Stimulated activated CD4-positive, alpha-beta T cell treated with anti-CD3 and anti-CD28 coated beads, Interleukin-1b, Interleukin-23, amount 100 ng/mL, for 24 hours (primary cell): ENCODE measurements at places on chromosomes 4 and X.
A peak's percentile ranks its signal among the peaks of the same experiment; 100 is the strongest.

DNA sequence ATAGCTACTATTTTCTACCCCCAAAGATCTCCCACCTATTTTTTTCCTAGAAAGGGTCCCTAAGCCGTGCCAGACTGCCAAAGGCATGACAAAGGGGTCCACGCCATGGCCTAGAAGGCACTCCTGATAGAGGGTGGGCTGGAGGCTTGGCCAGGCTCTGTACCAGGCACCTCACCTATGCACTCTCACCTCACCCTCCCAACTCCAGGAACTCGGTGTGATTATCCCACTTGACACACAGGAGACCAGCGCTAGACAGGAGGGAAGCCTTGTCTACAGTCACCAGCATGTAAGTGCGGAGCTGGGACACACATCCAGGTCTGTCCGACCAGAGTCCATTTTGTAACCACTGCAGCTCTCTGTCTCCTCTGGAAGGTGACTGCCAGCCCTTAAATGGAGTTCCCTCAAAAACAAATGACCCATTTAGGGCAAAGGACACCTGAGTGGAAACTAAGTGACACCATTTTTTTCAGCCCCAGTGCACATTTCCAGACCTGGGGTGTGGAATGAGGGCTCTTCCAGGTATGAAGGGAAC lies 106.4 kb downstream of the RTL5 start:
- no peak for DNase-seq

- peak; percentile 12 for DNase-seq
These were observed 1.4 kb upstream of the CORIN start for GRCh38 chr4:47839259-47839658.

GRCh38 chrX:48490661-48491060 lies 14.7 kb downstream of the FTSJ1 start:
- no peak for DNase-seq

DNA sequence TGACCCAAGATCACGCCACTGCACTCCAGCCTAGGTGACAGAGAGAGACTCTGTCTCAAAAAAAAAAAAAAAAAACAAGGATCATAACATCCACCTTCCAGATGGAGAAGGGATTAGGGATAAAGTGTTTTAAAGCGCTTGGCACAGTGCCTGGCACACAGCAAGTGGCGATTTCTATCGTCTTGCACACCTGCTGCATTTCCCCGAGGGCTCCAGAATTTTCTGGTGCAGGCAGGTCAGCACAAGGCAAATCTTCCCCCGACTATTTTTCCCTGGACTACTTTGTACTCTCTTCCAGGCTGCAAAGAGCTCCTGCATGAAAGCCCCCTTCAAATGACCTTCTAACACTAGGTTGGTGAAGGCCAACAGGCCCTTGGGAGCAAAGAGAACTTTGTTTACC lies 57.3 kb downstream of the APBB2 start:
- DNase-seq, result no peak

GRCh38 chr4:125254106-125254505 lies 60.6 kb upstream of the FAT4 start:
- no peak for DNase-seq

DNA sequence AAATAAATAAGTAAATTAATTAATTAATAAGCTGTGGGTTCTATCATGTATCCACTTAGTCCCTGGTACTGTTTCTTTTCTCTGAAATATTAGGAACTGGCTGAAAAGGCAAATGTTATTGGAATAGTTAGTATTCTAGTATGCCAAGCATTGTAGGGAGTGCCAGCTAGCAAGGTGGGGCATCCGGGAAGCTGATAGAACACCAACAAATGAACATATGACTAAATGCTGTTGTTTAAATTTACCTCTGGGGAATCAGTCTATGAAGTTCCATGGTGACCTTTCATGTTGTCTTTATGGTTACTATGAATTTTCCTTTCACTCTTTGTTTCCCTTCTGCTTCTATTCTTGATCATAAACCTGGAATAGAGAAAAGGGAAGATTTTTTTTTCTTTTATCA lies 32.7 kb downstream of the NUDT6 start:
- DNase-seq, result no peak
